Stimulated activated CD4-positive, alpha-beta T cell treated with anti-CD3 and anti-CD28 coated beads, Interleukin-15, amount 100 ng/mL, for 48 hours (primary cell): ENCODE measurements at places on chromosomes 2 and 18.
A peak's percentile ranks its signal among the peaks of the same experiment; 100 is the strongest.

DNA sequence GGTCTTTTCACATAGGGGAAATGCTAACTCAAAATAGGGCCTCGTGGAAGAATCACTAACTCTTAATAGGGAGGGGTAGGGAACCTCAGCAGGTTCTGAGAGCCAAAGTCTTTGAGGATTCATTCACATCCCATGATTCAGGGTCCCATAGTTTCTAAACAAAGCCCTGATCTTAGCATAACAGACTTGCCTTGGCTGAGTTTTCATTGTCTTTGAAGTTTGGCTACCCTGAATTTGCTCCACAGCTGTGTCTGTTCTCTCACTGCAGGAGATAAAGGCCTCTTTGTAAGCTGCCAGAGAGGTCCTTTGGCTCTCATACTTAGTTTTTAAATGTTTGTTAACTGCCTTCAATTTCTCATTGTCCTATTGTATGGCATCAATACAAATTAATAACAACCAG lies 54.5 kb downstream of the ZDBF2 start:
- no peak for DNase-seq

DNA sequence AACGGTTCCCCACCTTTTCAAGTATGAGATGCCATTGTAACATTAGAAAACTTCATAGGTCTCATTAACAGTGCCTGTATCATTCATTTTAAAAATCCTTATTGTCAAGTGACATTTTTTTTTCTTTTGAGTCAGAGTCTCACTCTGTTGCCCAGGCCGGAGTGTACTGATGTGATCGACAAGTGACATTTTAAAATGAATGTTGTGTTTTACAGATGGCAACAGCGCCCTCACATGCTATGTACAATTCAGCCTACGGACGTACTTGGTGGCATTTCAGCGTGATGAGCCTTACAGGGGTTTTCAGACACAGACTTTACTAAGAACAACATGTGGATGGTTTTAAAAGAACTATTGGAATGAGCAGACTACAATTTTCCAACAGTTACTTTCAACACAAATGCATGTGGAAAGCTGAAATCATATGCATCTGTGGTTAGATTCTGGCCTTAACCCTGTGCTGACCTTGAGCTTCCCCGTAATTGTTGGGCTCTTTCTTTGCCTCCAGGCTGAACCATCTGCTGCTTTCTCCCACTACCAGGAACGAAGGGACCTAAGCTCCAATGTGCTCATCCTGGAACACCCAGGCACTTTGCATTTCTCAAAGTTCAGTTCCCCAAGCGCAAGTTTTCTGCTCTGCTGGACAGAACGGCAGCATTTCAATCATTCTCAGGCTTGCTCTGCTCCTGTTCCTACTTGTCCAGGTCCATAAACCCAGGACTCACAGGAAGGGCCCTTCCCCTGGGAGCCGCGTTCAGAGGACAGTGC lies 119.9 kb upstream of the NDUFV2 start:
- no peak for DNase-seq

DNA sequence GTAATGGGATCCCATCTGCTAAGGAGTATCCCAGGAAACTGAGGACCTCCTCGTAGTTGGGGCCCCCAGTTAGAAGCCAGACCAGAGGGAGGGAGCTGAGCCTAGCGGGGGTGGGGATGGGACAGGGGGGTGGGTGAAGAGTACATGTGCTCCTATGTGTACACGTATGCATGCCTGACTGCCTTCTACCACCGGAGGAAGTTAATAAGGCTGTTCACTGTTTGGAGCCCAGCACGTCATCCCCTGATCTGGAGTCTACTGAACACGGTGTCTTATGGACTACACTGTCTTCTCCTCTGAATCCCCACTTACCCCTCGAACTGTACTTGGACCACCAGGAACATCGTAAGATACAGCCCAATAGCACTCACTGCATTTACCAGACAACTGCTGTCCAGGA lies 68.5 kb downstream of the SFXN5 start:
- no peak for DNase-seq

DNA sequence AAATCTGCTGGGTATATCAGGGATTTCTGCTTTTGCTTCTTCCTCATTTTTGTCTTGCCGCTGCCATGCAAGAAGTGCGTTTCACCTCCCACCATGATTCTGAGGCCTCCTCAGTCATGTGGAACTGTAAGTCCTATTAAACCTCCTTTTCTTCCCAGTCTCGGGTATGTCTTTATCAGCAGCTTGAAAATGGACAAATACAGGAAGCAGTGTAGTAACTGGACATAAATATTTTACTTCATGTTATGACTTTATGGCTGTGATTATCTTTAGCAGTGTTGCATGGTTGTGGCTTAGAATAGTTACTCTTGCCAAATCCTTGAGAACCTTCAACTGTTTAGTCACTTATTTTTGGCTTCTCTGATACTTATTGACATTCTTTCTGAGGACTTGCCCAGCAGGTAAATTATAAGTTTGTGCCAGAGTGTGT lies 66.2 kb upstream of the DLX2 start:
- no peak for DNase-seq

- no peak for DNase-seq
Observed at GRCh38 chr18:54389143-54389505, 31.4 kb downstream of the C18orf54 start.

- DNase-seq: no peak
Observed at GRCh38 chr2:181520253-181520652, 63.1 kb downstream of the ITGA4 start.

DNA sequence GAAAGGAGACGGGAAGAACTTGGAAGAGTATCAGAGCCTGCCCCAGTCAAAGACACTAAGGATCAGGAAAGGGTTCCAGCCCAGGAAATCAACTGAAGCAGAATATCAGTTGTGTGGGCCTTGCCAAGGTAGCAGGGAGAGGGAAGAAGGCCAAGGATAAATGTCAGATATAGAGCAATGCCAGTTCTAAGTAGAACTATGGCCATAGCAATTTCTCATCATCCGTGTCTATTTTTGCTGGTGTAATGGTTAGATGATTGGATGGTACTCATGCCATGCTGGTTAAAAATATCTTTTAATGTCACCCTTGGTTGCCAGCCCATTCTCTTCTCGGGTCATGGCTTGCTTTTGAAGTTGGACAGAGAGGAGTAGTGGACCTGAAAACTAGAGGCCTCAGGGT lies 41.9 kb downstream of the MAIP1 start:
- no peak for DNase-seq

DNA sequence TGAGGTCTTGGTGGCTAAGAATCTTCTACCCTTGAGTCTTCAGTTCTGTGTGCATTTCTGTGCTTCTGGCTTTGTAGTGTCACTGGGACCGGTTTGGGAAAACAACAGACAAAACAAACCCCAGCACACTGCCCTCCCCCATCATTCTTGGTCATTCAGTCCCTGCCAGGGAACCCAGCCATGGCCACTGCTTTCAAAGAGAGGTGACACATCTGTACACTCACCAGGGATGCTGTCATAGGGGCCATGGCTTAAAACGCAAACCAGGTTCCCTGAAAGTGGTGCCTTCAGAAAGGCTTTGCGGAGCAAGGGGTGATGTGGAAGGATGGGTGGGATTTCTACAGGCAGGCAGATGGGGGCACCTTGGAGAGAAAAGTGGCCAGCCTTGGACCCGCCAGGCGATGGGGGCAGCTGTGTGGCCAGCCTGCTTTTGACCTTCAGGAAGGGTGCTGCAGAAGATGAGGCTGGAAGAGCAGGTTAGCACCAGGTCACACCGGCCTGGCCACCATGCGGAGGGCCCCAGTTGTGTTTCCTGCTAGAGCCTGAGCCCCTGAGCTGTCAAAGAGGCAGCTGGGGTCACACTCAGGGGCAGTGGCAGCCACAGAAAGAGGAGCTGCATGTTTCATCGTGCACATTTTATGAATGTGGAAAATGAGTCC lies 101.3 kb downstream of the INHBB start:
- no peak for DNase-seq

- DNase-seq: no peak
Observed at GRCh38 chr2:106974891-106975290, 88.9 kb upstream of the ST6GAL2 start.

DNA sequence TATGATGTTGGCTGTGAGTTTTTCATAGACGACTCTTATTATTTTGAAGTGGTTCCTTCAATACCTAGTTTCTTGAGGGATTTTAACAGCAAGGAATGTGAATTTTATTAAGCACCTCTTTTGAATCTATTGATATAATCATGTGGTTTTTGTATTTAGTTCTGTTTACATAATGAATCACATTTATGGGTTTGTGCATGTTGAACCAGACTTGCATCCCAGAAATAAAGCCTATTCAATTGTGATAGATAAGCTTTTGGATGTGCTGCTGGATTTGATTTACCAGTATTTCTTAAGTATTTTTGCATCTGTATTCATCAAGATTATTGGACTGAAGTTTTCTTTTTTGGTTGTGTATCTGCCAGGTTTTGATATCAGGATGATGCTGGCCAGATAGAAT lies 131.6 kb upstream of the SCN7A start:
- DNase-seq: no peak

- DNase-seq: no peak
Observed at GRCh38 chr2:42794271-42795046, 2.1 kb upstream of the HAAO start.

DNA sequence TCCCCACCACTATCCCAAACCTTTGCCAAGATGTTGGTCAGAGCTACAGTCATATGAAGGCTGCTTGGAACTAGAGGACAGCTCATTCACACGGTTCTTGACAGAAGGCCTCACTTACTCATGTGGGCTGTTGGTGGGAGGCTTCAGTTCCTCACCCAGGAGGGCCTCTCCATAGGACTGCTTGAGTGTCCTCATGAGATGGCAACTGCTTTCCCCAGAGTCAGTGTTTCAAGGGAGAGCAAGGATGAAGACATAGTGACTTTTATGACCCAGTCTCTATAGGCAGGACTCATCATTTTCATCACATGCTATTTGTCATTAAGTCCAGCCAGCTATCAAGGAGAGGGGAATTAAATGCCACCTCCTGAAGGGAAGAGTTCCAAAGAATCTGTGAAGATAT lies 33.4 kb upstream of the OLA1 start:
- no peak for DNase-seq

DNA sequence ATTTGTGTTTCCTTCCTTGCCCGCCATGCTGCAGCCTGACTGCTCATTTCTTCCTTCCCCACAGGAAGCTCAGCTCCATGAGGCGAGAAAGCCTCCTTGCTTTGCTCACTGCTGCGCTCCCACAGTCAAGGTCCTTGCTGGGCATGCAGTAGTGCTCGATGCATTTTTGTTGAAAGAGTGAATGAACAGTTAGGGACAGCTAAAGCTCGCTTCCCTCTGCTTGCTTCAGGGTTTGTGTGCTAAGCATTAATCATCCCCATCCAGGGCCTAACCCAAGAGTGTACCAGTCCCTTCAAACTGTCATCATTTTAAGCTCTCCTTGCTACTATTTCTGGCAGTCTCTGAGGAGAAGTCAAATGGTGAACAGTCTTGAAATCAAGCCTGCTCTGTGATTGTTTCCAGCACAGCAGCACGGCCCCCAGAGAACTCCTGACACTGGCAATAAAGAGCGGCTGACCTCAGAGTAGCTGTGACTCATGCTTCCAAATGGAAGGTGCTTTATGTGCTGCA lies 171.7 kb upstream of the SOX11 start:
- no peak for DNase-seq

- DNase-seq: no peak
Observed at GRCh38 chr2:166376873-166377272, 1.1 kb upstream of the SCN9A start.

DNA sequence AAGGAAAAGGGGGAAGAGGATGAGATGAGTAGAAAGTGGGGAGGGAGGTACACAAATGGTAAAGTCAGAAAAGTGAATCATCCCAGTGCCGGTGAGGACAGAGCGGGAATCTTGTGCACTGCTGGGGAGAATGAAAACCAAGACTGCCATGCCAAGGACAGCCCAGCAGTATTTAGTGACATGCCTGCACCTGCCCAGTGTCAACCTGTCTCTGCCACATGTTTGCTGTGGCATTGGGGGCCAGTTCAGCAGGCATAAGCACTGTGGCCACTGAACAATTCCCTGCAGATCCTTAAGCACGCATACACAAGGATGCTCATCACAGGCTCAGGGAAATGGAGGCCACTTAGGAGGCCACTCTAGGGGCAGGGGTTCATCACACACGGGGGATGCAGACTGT lies 5.2 kb upstream of the KCNK3 start:
- no peak for DNase-seq

- DNase-seq: no peak
Observed at GRCh38 chr18:47333926-47334635, 82.6 kb upstream of the SKOR2 start.

DNA sequence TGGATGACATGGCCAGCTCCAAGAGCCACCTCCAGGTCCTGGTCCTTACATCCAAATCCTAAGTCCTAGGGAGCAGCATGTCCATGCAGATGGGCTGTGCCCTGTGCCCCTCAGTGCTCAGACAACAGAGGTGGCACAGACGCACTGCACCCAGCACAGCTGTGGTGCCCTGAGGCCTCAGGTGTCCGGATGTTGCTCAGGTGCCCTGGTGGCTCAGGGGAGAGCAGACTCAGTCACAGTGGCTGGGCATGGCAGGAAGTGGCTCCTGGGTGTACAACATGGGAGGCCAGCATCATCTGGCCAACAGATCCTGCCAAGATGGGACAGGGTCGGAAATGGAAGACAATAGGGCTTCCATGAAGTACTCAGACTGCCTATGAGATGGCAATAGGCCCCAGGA lies 50.1 kb downstream of the TIMM21 start:
- no peak for DNase-seq

GRCh38 chr2:231933916-231934401 lies 7.8 kb upstream of the NPPC start:
- no peak for DNase-seq

GRCh38 chr18:3863593-3863992 lies 413.6 kb downstream of the TGIF1 start:
- DNase-seq: no peak

DNA sequence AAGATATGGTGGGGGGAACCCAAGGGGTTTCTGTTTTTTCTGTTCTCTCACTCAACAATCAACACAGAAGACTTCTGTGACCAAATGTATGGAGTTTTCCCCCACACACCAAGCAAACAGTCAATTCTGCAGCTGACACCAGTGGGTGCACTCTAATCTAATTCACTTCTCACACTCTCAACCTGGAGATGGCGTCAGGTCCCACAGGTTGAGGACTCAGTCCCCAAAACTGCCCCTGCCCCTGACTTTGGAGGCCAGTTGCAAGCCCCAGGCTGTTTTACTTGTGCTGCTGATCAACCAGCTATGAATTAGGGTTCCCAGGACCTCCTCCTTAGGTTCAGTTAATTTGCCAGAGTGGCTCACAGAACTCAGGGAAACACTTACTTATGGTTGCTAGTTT lies 6.2 kb downstream of the RNU2-63P start:
- DNase-seq: no peak

GRCh38 chr2:46769809-46770208 lies 145.8 kb downstream of the MCFD2 start:
- DNase-seq: no peak

GRCh38 chr2:238139196-238140039 lies 950 bp downstream of the KLHL30 start:
- peak; percentile 19 for DNase-seq

- no peak for DNase-seq
Observed at GRCh38 chr2:18752022-18752493, 162.7 kb upstream of the NT5C1B start.
